ENCODE measurements at places on chromosomes 7 and 10.

DNA sequence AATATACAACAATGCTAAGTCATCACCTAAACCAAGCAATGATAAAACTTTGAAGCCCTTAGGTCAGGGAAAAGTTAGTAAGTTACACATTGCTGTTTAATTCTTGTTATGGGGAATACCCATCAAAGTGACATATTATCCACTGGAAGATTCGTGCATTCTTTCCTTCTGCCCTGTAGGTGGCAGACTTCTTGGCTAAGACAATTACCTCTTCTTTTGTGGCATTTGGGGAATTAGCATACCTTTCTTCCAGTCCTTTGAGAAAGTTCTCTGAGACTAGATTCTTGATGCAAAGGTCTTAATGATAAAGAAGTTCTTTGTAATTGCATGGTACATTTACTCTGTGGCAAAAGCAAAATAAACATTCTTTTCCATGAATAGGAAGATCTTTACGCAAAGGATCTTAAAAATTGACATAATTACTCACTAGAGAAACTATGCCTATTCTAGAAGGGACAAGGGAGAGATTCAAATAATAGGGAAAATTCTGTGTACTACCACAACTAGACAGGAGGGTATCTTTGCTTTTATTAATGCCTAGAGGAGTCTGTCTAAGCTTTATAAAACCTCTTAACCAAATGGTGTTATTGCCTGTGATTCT is 395.9 kb downstream of the GRM8 start:
- no peak for DNase-seq

DNA sequence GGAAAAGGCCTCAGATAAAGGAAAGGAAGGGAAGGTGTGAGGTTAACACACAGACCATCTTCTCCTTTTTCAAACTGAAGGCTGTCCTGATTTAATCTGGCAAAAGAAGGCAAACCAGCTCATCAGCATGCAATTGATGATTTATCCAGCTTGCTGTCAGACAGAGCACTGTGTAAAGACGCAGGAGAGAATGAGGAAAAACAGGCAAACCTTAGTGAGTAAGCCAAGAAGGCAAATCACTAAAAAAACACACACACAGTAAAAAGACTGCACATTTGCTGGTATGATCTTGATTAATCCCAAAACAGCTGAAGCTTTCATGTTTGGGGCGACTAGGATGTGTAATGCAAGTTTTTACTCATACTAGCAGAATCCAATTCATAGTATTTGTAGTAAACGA is 65.8 kb upstream of the SKAP2 start:
- DNase-seq: no peak

DNA sequence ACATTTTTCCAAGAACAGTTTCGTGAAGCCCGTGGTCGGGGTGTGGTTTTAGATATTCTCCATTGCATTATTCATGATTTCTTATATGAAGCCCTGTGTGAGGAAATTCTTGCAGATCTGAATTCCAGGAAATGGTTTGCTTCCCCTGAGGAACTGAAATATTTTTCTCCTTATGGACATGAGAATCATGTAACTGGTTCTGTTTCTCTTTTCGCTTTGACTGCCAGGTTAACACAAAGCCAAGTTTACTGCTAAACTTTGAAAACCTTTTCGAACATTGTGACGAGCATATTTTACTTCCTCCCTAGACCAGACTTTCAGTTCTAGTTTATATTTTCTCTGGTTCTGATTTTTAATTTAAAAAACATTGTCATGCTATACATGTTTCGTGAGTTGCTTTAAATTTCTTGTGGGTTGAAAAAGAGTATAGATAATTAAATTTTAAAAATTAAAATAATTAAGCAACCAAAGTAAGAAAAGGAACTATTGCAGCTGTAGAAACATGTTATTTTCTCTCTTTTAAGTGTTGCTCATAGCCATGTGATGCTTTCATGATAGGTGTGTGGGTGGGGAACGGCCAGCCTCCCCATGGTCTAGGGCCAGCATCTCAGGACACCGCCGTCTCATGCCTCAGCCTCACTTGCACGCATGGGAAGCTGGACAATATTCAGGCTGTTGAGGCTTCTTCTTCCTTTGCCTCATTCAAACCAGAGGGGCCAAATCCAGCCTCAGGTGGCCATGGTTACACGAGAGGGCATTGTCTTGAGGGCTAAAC is 97.1 kb downstream of the CREB5 start:
- no peak for DNase-seq

DNA sequence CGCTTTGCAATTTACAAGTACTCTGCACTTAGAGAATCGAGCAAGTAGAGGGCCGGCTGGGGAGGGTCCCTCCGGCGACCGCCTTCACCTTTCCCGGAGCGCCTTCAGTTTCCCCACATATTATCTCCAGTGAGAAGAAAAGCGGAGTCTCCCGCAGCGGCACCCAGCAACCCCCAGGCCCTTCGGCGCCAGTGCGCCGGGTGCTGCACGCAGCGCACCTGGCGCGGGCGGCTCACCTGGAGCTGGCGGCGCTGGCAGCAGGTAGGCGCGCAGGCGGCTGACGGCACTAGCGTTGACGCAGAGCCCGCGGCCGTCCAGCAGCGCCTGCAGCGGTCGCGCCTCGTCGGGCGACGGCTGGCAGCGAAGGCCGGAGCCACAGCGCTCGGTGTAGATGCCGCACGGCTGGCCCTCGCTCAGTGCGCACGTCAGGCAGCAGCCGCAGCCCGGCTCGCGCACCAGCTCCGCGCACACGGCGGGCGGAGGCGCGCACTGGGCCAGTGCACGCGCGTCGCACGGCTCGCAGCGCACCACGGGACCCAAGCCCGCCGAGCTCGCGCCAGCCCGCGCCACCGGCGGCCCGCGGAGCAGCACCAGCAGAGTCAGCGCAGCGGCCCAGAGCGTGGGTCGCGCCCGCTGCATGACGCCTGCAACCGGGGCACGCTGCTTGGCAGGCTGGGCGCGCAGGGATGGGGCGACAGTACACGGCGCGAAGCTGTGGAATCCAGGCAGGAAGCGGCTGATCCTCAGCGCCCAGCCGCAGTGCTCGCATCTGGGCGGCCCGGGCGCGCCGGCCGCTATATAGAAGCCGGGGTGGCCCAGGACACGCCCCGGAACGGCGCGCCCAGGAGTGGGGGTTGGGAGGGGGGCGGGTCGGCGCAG is at the start of gene IGFBP3:
Gene IGFBP3 (minus strand): TSS at position 771 of the 879 bp plus-strand sequence. CDS start 132 bp downstream, at position 639.
- DNase-seq: no peak

DNA sequence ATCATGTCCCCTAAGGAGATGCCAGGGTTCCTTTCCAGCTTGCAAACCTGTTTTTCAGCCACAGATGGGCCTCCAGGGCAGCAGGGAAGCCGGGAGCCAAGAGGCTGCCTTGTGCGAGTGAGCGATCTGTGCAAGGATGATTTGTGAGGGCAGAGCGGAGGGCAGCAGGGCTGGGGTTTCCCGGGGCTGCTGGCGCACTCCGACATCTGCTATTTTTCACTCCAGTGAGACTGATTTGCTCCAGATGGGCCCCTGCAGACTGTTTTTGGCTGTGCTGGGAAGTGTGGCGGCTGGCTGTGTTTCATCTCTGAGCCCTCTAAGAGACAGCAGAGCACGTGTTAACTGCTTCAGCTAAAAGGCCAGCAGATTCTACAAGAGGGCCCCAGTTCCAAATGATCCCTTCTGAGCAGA is 466.2 kb downstream of the TYW1 start:
- DNase-seq: no peak

- DNase-seq: no peak
Measured at GRCh38 chr7:27875061-27875460, 135.1 kb downstream of the TAX1BP1 start.

- DNase-seq: no peak
Measured at GRCh38 chr7:108026647-108027046, 23.7 kb upstream of the LAMB1 start.

DNA sequence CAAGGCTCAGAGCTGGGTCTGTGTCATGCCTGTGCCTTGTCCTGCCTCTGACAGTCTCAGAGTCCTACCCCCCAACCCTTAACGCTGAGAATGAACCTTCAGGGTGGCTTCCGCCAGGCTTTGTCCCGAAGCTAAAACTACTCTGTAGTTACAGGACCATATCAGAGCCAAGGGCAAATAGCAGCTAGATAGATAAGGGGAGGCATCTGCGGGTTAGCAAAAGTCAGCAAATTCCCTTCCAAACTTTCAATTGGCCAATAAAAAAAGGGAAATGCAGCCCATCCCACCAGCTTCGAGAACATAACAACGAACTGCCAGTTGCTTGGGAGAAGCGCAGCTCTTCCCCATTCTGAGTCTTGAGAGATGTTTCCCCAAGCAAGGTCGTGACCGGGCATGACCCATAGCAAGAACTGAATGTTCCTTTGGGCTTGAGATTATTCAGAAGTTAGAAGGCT is 17.7 kb downstream of the CCL24 start:
- no peak for DNase-seq

- DNase-seq: no peak
Measured at GRCh38 chr7:133941496-133941895, 185.6 kb upstream of the LRGUK start.

DNA sequence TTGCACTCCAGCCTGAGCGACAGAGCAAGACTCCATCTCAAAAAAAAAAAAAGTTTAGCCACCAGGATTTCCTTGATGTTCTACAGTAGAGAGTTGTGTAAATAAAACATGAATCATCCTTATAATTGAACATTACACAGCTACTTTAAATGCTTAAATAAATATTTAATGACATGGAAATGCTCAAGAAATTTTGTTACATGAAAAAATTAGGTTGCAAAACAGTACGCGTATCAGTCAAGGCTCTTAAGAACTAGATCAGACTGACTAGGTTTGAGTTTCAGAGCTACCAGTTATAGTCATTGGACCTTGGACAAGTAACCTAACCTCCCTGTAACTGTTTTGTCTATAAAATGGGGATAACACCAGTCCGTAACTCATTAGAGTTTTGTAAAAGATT is 38.7 kb upstream of the GSAP start:
- no peak for DNase-seq

GRCh38 chr7:38040831-38041230 is 120.4 kb downstream of the EPDR1 start:
- DNase-seq: no peak

GRCh38 chr10:68795886-68796532 is 31.3 kb upstream of the STOX1 start:
- DNase-seq: no peak

- DNase-seq: no peak
Measured at GRCh38 chr10:119782981-119783664, 57.3 kb downstream of the INPP5F start.

DNA sequence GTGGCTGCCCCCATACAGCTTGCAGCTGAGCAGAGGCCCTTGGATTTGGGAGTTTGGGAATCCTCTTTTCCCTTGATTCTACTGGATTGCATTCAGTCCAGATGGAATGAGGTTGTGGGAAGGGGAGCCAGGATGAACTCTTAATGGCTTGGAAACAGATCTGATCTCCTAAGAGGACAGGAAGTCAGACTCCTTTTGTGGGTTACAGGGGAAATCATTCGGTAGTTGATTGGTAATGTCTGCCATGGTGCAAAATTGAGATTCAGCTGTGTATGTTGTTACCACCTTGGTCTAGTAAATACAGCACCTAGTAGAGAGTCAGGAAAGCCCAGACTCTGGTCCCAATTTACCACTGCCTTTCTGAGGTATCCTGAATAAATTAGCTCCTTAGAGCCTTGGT is 144.2 kb upstream of the TNRC18 start:
- no peak for DNase-seq

DNA sequence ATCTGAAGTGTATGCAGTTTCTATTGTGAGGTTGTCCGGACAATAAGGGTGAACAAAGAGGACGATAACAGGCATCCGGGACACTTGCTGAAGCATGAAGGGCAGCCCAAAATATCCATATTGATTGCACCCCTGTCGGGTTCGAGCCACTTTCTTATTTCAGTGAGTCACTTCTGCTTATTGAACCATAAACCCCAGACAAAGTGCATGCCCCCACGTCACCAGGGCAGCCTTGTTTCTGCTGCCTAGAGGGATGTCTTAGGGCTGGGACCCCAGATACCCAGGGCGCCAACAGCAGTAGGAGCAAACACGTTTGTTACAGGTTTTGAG is 175.3 kb upstream of the LYZL1 start:
- no peak for DNase-seq

DNA sequence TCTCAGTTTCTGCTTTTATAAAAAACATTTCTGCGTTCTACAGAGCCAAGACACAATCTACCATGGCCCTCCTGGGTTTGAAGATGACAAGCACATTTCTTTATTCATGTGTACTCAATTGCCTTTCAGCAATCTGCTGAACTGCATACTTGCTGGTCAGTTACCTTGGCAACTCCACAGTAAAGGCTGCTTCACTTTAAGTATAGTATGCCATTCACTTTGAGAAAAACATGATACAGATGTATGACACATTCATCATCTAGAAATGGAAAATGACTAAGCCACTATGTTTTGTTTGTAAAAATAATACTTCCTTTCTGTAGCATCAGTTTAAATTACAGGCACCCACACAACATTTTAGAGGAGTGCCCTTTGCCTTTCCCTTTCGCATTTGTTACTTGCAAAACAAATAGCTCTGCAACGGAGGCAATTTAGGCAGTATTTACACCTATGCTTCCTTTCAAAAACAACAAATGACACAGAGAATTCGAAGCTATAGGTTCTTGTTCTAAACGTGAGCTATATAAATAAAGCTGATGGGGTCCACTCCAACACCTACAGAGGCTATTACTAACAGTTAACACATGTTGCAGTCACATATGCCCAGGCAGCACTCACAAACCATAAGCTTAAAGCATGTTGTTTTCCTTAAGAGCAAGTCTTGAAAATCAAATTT is 23.5 kb downstream of the SGCE start:
- no peak for DNase-seq

GRCh38 chr10:121926671-121927317 is 1.0 kb downstream of the ATE1 start:
- DNase-seq: peak; percentile 5
